ENCODE measurements at places on chromosomes 5 and 9. TPM values are rescaled to one million over a fixed set of nuclear protein-coding genes. Genes with fewer than 3 reads are reported as not detected.

DNA sequence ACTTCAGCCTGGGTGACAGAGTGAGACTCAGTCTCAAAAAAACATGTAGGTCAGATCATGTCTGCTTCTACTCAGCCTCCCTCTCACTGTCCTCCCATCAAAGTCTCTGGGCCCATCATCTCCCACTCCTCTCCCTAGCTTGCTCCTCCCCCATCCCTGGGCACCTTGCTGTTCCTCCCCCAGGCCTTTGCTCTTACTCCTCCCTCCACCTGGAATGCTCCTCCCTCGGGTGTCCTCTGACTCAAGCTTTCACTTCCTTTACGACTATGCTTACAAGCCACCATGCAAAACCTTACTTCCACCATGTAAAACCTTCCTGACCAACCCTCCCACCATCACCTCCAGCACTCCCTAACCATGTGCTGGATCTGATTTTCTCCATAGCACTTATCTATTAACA is 51.5 kb downstream of the MTMR12 start:
- no peak overlapping the region for H3K4me3 ChIP-seq
- no peaks in the 10 kb centered on the region for H3K27me3 ChIP-seq
- H3K36me3 ChIP-seq, result peaks cover 59% of the 10 kb centered on the region
- H3K4me1 ChIP-seq, result peaks cover 16% of the 10 kb centered on the region
- H3K27ac ChIP-seq, result peak overlapping the region; percentile 74
- DNase-seq, result peak; percentile 44

- peaks cover 39% of the 10 kb centered on the region for H3K4me1 ChIP-seq
- H3K27me3 ChIP-seq, result peaks cover 21% of the 10 kb centered on the region
- H3K36me3 ChIP-seq, result peaks cover 5% of the 10 kb centered on the region
- H3K27ac ChIP-seq, result peak overlapping the region; percentile 26
- DNase-seq, result peak; percentile 78
Observed at GRCh38 chr5:148791334-148791667, 35.1 kb upstream of the ADRB2 start.

GRCh38 chr5:135508496-135509005 is 27.2 kb downstream of the NEUROG1 start:
- no peaks in the 10 kb centered on the region for H3K4me1 ChIP-seq
- no peaks in the 10 kb centered on the region for H3K36me3 ChIP-seq
- H3K27ac ChIP-seq, result no peak overlapping the region
- no peak overlapping the region for H3K4me3 ChIP-seq

- no peak for DNase-seq
- H3K4me3 ChIP-seq, result no peak overlapping the region
- no peaks in the 10 kb centered on the region for H3K4me1 ChIP-seq
- no peaks in the 10 kb centered on the region for H3K27me3 ChIP-seq
Observed at GRCh38 chr9:104286799-104287198, 192.7 kb downstream of the SMC2 start.

DNA sequence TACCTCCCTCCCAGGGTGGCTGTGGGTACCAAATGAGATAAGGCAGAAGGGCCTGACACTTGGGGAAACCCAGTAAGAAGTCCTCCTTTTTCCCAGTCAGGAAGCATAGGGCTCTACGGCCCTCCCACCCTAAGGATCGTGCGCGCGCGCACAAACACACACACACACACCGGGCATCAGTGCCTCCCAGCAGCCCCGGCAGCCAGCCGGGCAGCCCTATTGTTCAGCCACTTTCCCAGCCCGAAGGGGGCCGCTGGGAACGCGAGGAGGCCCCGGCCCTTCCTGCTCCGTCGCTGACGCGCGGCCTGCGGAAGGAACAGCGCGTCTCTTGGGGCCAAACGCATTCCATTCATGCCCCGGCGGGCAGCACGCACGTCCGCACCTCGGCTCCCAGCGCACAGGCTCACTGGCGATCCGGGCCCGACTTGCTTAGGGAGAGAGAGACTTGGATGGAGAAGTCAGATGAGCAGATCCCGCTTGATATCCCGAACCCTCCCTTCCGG is 22.6 kb downstream of the DUSP1 start:
- H3K27ac ChIP-seq, result no peak overlapping the region
- DNase-seq, result no peak
- H3K36me3 ChIP-seq, result no peaks in the 10 kb centered on the region
- H3K4me3 ChIP-seq, result no peak overlapping the region
- peaks cover 7% of the 10 kb centered on the region for H3K4me1 ChIP-seq

- no peak overlapping the region for H3K27ac ChIP-seq
- H3K4me1 ChIP-seq, result peaks cover 41% of the 10 kb centered on the region
- peaks cover 49% of the 10 kb centered on the region for H3K36me3 ChIP-seq
- no peak for DNase-seq
- H3K4me3 ChIP-seq, result no peak overlapping the region
- H3K27me3 ChIP-seq, result no peaks in the 10 kb centered on the region
Observed at GRCh38 chr5:95948631-95949030, 13.0 kb downstream of the ELL2 start.

DNA sequence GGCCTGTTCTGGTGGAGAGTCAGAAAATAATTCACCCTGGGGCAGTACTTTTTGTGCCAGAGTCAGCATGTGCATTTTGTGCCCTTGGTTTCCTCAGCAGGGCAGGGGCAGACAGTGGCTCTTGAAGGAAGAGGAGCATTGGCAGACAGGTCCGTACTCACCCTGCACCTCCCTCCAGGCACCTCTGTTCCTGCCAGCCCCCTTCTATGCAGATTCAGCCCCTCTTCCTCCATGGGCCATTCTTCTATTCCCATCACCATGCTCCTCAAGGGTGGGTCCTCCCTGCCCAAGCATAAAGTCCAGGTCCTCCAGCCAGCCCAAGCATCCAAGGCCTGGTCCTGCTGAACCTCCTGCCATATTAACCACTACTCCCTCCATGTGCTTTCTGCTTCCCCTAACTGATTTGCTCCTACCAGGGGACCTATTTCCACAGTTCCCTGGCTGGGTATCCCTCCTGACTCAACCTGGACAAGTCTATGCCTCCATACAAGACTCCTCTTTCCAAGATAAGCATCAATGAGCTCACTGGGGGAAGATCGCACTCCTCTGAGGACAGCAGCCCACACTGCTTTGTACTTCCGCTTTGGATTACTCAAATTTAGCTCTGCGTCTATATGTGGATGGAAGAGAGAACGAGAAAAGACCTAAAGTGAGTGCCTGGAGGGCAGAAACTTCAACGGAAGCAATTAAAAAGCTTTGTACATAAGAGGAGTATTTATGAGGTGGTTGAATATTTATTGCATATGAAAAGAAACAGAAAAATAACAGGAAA is 9.3 kb upstream of the ACSL6 start:
- DNase-seq, result no peak
- H3K4me3 ChIP-seq, result no peak overlapping the region
- H3K4me1 ChIP-seq, result peaks cover 48% of the 10 kb centered on the region
- peaks cover 47% of the 10 kb centered on the region for H3K27me3 ChIP-seq
- H3K27ac ChIP-seq, result peak overlapping the region; percentile 91
- no peaks in the 10 kb centered on the region for H3K36me3 ChIP-seq

GRCh38 chr9:3066591-3066990 is 222.7 kb upstream of the PUM3 start:
- H3K4me3 ChIP-seq, result no peak overlapping the region
- no peak overlapping the region for H3K27ac ChIP-seq
- DNase-seq, result no peak
- H3K27me3 ChIP-seq, result peaks cover 2% of the 10 kb centered on the region
- H3K36me3 ChIP-seq, result no peaks in the 10 kb centered on the region

DNA sequence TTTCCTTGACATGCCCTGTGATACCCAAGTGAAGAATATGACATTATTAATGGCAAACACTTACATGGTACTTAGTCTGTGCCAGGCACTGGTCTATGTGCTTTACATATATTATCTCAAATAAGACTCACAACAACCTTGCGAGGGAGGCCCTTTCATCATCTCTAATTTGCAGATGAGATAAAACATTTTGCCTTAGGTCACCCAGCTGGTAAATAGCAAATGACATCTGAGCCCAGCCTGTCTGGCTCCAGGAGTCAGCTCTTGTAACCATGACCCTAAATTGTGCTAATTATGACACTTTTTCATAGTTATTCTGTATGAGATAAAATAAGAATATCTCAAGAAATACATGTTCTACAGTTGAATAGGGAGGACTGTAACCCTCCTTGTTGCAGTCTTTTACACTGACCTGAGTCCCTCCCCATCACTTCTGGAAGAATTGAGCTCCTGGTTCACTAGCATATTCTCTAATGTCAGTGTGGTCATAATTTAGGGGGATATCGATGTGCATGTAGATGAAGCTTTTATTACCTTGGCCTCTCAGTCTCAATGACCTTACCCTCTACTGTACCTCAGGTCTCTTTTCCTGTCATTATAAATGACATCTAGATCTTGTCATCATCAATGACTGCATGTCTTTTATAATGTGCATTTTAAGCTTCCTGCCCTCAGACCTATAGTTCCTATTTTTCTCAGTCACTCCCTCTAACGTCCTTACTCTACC is 126.1 kb upstream of the HAPLN1 start:
- peaks cover 31% of the 10 kb centered on the region for H3K4me1 ChIP-seq
- no peaks in the 10 kb centered on the region for H3K27me3 ChIP-seq
- DNase-seq, result no peak
- no peak overlapping the region for H3K4me3 ChIP-seq
- H3K36me3 ChIP-seq, result peaks cover 2% of the 10 kb centered on the region

DNA sequence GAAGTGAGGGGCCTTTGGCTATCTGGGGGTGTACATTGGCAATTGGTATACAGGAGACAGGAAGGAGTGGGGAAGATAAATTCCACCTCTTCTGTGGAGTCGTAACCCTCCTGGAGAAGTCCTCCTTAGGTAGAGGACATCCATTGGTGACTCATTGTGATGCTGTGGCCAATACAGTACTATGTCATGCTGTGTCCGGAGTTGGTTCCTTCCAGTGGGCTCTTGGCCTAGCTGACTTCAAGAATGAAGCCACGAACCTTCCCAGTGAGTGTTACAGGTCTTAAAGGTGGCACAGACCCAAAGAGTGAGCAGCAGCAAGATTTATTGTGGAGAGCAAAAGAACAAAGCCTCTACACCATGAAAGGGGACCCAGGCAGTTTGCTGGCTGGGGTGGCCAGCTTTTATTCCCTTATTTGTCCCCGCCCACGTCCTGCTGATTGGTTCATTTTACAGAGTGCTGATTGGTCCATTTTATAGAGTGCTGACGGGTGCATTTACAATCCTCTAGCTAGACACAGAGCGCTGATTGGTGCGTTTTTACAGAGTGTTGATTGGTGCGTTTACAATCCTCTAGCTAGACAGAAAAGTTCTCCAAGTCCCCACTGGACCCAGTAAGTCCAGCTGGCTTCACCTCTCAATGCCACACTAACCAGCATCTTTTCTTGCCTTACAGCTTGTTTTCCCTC is 37.3 kb upstream of the FBP1 start:
- no peaks in the 10 kb centered on the region for H3K36me3 ChIP-seq
- DNase-seq, result no peak
- H3K27me3 ChIP-seq, result peaks cover 41% of the 10 kb centered on the region
- no peak overlapping the region for H3K27ac ChIP-seq

MARCOL gene
- not detected for total RNA-seq

SLC1A1 gene
- 0.14 TPM for total RNA-seq

HMCN2 gene
- not detected for total RNA-seq

RLN1 gene
- total RNA-seq, result 1.5 TPM

BAAT gene
- total RNA-seq, result not detected

GPR151 gene
- not detected for total RNA-seq

All from activated CD8-positive, alpha-beta memory T cell treated with anti-CD3 and anti-CD28 coated beads, Interleukin-2, amount 10 ng/mL, durations not matched to agents 7 days and 5 days (primary cell).